Cerebellum (tissue), 4 donors: ENCODE measurements at places on chromosomes 1 and 21. TPM values are rescaled to one million over a fixed set of nuclear protein-coding genes. Genes with fewer than 3 reads are reported as not detected.

Gene LRRC53
- total RNA-seq = 0.27 TPM

Gene PAQR7
- 6.4 TPM for total RNA-seq

Gene UBAP2L
- 84.7 TPM for total RNA-seq

Gene ARMH1
- 5.2 TPM for total RNA-seq

Gene ELAPOR1
- 6.4 TPM for total RNA-seq

Gene FCRLB
- total RNA-seq = 1.4 TPM

Gene LEFTY2
- total RNA-seq = 0.09 TPM

Gene PLEKHG5
- 13.5 TPM for total RNA-seq

Gene OR2T33
- total RNA-seq = 0.64 TPM

Gene KRTAP24-1
- not detected for total RNA-seq

Gene CD52
- not detected for total RNA-seq

Gene LCE1A
- total RNA-seq = not detected

Gene CFAP141
- total RNA-seq = not detected

Gene SPTA1
- 1.8 TPM for total RNA-seq

Gene PEA15
- 125 TPM for total RNA-seq

Gene SLC1A7
- total RNA-seq = not detected

Gene PLPPR5
- 10.0 TPM for total RNA-seq

Gene LCE3E
- not detected for total RNA-seq

DNA sequence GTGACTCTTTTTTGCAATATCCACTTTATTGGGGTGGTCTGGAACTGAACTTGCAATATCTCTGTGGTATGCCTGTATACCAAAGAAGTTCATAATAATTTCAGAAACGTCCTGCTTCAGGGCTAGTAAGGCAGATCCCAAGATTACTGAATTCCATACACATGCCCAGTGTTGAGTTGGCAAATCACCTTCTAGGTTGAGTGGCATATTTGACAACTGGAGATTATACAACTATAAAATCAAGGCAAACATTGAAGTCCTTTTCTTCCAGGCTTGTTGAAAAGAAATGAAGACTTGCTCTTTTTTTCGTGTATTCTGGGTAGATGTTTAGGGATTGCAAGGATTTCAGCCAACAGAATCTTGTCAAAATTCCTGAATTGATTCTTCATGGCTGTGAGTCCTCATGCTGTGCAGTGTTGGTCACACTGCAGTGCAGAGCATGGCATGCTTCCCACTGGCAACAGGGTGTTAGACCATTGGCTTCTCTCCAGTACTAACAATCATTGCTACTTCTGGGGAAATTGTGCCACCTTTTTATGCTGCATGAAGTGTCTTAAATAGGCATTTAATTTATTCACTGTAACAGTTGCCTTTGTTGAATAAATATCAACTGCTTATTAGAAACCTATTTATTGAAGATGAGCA, 367.1 kb upstream of the ADGRL4 start:
- peak; percentile 1 for DNase-seq

DNA sequence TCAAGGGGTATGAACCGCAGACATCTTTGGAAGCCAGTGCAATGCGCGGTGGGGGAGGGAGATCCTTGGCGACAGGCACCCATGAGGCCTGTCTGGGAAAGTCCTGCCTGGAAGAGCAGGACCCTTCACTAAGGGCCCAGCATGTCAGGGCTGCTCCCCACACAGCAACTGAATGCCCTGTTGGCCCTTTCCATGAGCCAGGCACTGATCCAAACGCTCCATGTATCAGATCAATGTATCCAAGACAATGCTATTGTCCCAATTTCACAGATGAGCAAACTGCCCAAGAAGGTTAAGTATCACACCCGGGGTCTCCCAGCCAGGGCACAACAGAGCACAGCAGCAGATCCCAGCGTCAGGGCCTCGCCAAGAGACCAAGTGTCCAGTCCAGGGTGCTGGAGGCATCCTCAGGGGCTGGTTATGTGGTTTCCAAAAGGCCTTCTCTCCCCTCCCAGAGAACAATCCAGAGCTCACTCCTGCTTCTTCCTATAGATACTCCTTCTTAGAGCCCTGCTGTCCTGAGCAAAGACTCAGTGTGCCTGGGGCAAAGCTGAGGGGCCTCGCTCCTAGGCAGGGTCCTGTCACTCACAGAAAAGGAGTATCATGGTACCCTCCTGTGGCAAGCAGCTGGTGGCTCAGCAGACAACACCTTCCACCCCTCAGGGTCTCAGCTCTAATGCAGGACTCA, 328.0 kb downstream of the NPHP4 start:
- DNase-seq = no peak

GRCh38 chr1:150562446-150563339, 13.5 kb downstream of the ADAMTSL4 start:
- no peak for DNase-seq

GRCh38 chr21:38012672-38013071, 96.4 kb upstream of the KCNJ6 start:
- no peak for DNase-seq

DNA sequence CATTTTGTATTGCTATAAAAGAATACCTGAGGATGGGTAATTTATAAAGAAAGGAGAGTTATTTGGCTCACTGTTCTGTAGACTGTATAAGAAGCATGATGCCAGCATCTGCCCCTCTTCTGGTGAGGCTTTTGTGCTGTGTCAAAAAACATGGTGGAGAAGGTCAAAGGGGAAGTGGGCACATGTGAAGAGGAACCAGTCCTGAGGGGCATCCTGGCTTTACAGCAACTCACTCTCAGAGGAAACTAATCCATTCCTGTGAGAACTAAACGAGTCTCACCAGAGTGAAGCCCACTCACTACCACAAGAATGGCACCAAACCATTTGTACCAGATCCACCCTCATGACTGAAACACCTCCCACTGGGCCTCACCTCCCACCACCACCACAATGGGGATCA, 18.8 kb upstream of the SELP start:
- DNase-seq = no peak

GRCh38 chr1:209854196-209854595, 26.4 kb downstream of the UTP25 start:
- DNase-seq = no peak

DNA sequence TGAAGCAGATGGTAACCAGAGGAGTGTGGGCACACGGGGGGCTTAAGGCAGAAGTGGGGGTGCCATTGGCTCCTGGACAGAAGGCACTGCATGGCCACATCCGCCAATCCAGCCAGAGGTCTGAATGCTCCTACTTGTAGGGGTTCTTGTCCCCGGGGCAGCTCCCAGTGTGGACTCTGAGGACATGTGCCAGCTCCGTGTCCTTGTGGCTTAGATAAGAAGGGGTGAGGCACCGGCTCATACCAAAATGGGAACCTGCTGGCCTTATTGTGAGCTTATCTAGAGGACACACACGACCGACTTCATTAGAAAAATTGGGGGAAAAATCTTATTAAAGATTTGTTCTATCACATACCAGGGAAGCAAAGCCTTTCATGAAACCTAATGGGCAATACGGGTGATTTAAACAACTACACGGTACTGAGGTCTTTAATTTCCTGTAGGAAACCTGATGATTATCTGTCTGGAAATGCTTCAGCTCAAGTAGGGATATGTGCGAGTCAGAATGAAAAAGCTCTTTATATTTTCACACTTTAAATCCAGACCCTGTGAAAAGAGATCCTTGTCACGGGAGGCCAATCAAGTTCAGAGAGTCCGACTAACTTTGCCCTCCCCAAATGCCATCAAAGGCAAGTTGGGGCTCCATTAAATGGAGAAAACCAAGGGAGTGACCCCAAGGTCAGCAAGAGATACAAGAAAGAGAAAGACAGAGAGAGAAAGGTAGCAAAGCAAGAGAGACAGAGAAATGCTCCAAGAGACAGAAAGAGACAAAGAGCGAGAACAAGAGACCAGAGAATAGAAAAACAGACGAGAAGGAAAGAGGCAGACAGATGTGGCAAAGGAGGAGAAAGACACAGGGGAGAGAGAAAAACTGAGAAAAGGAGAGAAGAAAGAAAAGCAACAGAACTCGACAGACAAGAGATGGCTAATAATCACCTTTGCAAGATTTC, 14.1 kb upstream of the KCNN3 start:
- DNase-seq = no peak

DNA sequence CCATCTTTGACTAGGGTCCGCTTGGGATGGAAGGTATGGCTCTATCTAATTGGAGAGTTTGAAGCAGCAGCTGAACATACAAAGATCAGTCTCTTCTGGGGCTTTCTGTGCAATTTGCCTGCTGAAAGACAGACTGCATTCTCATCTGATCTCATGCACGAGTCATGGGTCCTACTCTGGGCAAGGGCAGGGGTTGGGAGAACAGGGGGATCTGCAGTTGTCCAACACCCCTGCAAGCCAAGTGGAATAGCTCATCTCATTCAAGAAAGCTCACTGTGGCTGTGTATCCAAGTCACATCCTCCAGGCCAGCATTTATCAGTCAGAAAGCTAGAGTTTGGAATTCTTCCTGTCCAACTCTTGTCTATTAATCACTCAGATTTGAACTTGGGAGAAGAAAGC, 177.2 kb upstream of the C8B start:
- no peak for DNase-seq

GRCh38 chr1:78676347-78676982, 26.8 kb downstream of the IFI44 start:
- DNase-seq = peak; percentile 5

- no peak for DNase-seq
These were observed 177.7 kb downstream of the C1orf94 start for GRCh38 chr1:34354367-34354766.

- DNase-seq = no peak
These were observed 27.7 kb upstream of the DMBX1 start for GRCh38 chr1:46461809-46462448.

DNA sequence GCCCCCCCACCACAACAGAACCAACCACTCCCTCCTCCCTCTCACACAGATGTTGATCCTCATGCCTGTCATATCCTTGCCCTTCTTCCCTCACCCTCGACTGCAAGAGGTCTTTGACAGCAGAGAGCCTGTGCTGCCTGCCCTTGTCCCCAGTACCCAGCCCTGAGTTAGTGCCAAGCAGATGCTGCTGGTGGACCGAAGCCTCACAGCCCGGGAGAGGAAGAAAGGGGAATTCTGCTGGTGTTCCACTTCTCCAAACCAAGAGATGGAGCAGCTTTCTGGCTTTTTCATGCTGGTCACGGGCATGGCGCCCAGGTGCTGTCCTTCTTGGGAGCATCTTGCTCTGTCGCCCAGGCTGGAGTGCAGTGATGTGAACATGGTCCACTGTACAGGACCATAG, 69.1 kb downstream of the SLC66A1 start:
- no peak for DNase-seq

GRCh38 chr1:244352156-244352830, 99.4 kb downstream of the ADSS2 start:
- DNase-seq = no peak

DNA sequence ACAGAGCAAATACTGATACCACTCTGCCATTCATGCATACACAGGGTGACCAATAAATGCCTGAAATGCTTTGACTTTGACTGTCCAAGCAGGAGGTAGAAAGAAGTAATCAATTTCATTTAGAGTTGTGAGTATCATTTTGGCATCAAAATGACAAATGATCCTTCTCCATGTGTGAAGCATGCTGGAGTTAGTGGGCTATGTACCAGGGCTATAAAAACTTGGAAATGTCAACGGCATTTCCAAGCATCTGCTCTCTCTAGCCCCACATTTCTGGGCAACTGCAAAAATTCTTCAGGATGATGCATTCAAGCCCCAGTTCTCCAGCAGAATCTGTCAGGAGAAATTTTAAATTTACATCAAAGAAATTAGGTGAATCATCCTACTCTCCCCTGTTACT, 208.4 kb upstream of the PTBP2 start:
- no peak for DNase-seq

DNA sequence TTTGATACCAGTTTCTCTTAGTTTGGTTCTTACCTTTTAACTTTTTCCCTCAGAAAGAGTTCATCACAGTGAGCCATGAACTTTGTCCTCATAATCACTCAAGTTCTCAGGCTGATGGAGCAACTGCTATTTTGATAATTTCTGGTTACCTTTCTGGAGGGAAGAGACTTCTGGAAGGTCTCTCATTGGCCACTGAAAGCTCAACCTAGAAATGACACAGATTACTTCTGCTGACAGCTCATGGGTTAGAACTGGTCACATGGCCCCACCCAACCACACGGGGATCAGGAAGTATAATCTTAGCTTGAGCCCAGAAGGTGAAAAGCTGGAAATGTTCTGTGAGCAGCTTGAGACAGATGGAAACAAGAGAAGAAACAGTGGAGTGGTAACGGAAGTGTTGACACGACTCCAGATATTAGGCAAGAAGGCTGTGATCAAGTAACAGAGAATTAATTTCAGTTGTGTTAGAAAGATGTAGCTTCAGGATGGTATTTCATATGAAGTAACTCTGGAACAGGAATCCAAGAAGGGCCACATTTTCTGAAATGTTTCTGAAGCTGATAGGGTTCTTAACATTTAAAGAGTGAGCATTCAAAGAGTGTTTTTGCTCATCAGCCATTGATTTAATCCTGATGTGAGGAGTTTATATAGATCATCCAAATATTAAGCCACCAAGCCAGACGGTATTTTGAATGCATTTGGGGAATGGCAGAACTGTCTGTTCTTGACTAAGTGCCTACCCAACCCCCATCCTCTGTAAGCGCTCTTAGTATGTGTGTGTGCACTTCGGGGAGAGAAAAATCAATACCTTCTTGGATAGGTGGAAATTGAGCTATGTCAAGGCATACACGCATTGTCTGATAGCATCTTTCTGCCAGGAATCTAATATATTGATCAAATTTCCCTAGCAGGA, 21.9 kb upstream of the XPR1 start:
- DNase-seq = no peak

DNA sequence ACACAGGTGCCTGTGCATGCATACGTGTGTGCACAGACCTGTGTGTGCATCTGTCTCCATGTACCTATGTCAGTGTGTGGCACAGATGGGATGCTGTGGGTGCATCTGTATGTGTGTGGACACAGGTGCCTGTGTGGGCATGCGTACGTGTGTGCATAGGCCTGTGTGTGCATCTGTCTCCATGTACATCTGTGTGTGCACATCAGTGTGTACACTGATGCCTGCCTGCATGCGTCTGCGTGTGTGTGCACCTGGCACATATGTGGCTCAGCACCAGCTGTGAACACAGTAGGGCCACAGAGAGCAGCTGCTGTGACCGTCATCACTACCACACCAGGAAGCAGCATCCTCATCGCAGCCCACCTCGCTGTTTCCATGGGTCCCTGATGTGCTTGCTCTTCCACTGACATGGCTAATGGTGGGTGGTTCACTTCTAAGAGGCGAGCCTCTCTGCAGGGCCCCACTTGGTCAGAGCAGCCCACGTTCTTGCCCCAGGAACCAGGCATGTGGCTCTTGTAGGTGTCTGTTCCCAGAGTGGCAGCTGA, 9.6 kb upstream of the SPATC1L start:
- DNase-seq = no peak

DNA sequence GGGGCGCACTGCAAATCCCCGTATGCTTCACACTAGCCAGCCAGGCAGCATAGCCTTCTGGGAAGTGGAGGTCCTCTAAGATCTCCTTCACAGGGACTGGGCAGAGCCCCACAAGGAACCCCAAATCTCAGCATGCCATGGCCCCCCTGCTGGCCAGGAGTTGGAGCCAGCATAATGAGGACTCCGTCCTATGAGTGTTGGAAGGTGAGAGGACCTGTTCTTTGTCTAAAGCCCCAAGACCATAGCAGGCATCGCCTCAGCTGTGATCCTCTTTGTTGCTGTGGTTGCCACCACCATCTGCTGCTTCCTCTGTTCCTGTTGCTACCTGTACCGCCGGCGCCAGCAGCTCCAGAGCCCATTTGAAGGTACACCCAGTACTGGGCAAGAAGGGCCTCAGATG, 1.5 kb downstream of the SHISA4 start:
- DNase-seq = peak; percentile 43

GRCh38 chr1:199855580-199855979, 171.9 kb upstream of the NR5A2 start:
- DNase-seq = no peak

GRCh38 chr1:48678710-48679505, 97.8 kb downstream of the BEND5 start:
- DNase-seq = no peak

- DNase-seq = no peak
These were observed 18.6 kb upstream of the CHIA start for GRCh38 chr1:111272081-111272480.
